ENCODE measurements at places on chromosomes 3 and 15. TPM values are rescaled to one million over a fixed set of nuclear protein-coding genes. Genes with fewer than 3 reads are reported as not detected.

- H3K36me3 ChIP-seq = no peaks in the 10 kb centered on the region
- H3K4me1 ChIP-seq = no peaks in the 10 kb centered on the region
- no peak overlapping the region for H3K4me3 ChIP-seq
- peak; percentile 66 for DNase-seq
Measured at GRCh38 chr3:107064405-107065060, 312.7 kb upstream of the CCDC54 start.

DNA sequence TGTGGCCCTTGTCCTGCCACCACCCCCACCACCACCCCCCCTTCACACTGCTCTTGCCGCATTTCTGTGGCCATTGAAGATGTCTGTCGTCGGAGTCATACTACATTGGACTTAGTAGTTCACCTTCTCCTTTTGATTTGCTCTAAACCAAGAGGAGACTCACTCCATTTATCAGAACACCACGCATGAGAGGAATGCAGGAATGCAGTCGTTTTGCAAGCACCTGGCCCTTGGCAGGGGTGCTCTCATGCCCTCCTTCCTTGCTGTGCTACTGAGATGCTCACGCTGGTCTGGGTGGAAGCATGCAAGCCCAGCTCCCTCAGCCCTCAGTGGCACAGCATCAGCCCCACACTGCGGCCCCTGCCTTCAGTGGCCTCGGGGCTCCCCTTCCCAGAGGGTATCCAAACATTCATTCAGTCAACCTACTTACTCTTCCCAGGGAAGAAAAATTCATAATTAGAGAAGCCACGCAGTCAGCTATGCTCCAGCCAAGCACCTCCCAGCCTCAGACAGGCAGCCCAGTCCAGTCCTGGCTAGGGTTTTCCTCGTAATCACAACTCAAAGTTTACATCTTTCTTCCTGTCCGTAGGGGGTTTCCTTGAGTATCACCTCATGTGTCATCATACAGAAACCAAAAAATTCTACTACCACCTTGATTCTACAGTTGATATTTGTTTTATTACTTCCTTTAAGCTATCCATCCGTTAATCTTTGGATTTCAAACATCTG, 520.0 kb downstream of the GABRG3 start:
- no peaks in the 10 kb centered on the region for H3K36me3 ChIP-seq
- no peaks in the 10 kb centered on the region for H3K4me1 ChIP-seq
- H3K4me3 ChIP-seq = no peak overlapping the region
- no peaks in the 10 kb centered on the region for H3K27me3 ChIP-seq

GRCh38 chr3:114447545-114447944, 153.7 kb downstream of the TIGIT start:
- no peaks in the 10 kb centered on the region for H3K27me3 ChIP-seq
- no peaks in the 10 kb centered on the region for H3K36me3 ChIP-seq
- no peaks in the 10 kb centered on the region for H3K4me1 ChIP-seq
- DNase-seq = no peak
- no peak overlapping the region for H3K4me3 ChIP-seq

GRCh38 chr3:18810306-18810661, 338.0 kb upstream of the KCNH8 start:
- DNase-seq = no peak
- H3K4me3 ChIP-seq = no peak overlapping the region
- H3K4me1 ChIP-seq = no peaks in the 10 kb centered on the region
- H3K36me3 ChIP-seq = no peaks in the 10 kb centered on the region
- H3K27ac ChIP-seq = no peak overlapping the region
- H3K27me3 ChIP-seq = no peaks in the 10 kb centered on the region

GRCh38 chr15:68376447-68377060, 55.4 kb downstream of the ITGA11 start:
- no peak for DNase-seq
- no peaks in the 10 kb centered on the region for H3K27me3 ChIP-seq
- H3K4me1 ChIP-seq = no peaks in the 10 kb centered on the region

DNA sequence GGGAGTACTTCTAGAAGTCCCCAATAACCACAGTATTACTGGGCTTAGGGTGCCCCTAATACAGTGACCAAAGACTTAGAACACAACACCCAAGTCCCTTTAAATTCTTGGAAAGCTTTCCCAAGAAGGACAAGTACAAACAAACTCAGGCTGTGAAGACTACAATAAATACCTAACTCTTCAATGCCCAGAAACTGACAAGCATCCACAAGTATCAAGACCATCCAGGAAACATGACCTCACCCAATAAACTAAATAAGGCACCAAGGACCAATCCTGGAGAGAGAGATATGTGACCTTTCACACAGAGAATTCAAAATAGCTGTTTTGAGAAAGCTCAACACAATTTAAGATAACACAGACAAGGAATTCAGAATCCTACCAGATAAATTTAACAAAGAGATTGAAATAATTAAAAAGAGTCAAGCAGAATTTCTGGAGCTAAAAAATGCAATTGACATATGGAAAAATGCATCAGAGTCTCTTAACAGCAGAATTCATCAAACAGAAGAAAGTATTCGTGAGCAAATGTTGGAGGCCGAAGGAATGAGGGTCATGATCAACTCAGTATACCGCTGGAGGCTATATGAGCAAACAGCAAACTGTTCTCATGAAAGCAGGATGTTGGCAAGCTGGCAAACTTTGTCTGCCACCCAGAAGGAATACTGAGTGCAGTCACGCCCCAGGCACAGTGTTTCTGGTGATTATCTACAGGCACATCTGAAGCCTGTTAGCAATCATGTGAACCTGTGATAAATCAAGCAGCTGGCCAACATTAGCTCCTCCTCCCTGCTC, 87.0 kb upstream of the NECTIN3 start:
- H3K27me3 ChIP-seq = no peaks in the 10 kb centered on the region
- H3K4me1 ChIP-seq = no peaks in the 10 kb centered on the region
- H3K36me3 ChIP-seq = no peaks in the 10 kb centered on the region

- no peak overlapping the region for H3K4me3 ChIP-seq
- H3K4me1 ChIP-seq = no peaks in the 10 kb centered on the region
- DNase-seq = peak; percentile 20
- no peak overlapping the region for H3K27ac ChIP-seq
Measured at GRCh38 chr3:6799264-6799915, 61.5 kb upstream of the GRM7 start.

DNA sequence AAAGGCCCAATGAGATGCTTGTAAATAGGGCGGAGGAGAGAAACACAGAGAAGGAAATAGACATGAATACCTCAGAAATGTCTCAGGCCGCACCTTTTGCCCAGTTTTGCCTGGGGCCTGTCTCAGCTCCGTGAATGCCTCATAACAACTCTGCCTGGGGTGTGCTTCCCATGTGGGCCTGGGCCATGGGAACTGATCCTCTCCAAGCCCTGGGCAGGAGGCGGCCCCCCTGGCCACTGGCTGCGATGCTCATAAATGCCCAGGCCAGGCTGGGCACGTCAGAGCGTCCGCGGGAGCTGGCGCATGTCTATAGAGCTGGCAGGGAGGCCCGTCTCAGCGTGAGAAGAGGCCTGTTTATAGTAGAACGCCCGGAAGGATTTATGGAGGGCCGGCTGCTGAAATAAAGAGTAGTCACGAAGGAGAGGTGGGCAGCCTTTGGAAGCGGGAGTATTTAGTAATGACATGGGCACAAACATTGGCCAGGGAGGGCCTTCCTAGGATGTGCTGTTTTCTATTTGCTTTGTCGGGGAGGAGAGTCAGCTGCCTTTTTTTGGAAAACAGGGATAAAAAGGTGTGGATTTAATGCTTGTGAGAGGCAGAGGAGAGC, 85.9 kb upstream of the IGF1R start:
- H3K27ac ChIP-seq = no peak overlapping the region
- no peaks in the 10 kb centered on the region for H3K4me1 ChIP-seq
- no peaks in the 10 kb centered on the region for H3K27me3 ChIP-seq
- H3K36me3 ChIP-seq = no peaks in the 10 kb centered on the region
- DNase-seq = no peak

ACP3 gene
- total RNA-seq = not detected

ISLR2 gene
- 0.36 TPM for total RNA-seq

DZIP1L gene
- total RNA-seq = 11.1 TPM

IL17RB gene
- total RNA-seq = 15.9 TPM

AADACL2 gene
- not detected for total RNA-seq

CPNE9 gene
- 0.13 TPM for total RNA-seq

Measured in Panc1 (cell line).